ENCODE measurements at places on chromosomes 7 and 10. TPM values are rescaled to one million over a fixed set of nuclear protein-coding genes. Genes with fewer than 3 reads are reported as not detected.

Gene TMEM229A
- 0.26 TPM for total RNA-seq

Gene GALNT17
- total RNA-seq, result 0.38 TPM

Gene SYT15B
- not detected for total RNA-seq

- DNase-seq, result no peak
Measured at GRCh38 chr10:47337310-47337709, 10.9 kb upstream of the RBP3 start.

- DNase-seq, result no peak
Measured at GRCh38 chr7:97390052-97390451, 272.6 kb downstream of the SDHAF3 start.

- no peak for DNase-seq
Measured at GRCh38 chr7:130473876-130474275, 18.0 kb upstream of the MEST start.

- DNase-seq, result no peak
Measured at GRCh38 chr7:131431289-131431688, 103.6 kb downstream of the MKLN1 start.

DNA sequence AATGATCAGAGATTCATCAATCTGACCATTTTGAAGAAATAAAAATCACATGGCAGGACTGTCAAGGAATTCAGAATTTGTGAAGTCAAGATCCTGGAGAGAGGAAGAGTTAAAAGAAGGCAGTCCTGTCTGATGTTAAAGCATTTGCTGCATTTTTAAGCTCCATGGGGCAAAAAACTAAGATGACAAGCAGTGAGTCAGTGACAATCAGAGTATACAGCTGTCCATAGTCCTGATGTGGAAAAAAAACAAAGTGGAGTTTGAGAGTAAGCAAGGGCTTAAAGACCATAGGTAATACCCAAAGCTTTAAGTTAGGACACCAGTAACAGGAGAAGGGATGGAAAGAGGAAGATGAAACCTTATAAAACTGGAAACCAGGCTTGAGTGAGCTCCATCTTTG, 412.7 kb upstream of the ANKRD30A start:
- no peak for DNase-seq

- no peak for DNase-seq
Measured at GRCh38 chr10:11587722-11588259, 23.7 kb downstream of the USP6NL start.

DNA sequence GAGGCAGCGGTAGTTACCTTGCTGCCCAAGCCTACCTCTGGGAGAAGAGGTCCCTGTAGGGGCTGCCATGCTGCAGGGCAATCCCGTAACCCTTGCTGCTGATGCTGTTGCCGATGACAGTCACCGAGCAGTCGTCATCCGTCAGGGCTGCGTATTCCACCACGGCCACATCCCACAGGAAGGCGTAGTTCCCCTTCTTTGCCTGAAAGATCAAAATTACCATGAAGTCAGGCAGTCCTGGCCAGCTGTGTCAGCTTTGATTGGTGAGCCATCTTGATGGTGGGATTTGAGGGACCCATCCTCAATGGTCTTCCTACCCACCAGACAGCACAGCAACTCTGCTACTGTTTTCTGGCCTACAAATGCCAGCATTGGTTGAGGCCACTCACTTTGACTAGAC, 746.8 kb downstream of the GRID1 start:
- DNase-seq, result no peak

DNA sequence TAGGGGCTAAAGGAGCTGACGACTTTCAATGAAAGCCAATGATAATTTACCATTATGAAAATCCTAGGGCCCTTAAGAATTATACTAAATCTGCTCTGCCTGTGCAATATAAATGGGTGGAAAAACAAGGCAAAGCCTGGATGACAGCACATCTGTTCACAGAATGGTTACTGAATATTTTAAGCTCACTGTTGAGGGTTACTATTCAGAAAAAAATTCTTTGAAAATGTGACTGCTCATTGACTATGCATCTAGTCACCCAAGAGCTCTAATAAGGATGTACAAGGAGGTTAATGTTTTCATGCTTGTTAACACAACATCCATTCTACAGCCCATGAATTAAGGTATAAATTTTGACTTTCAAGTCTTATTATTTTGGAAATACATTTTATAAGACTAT, 8.9 kb downstream of the DKK1 start:
- no peak for DNase-seq

- no peak for DNase-seq
Measured at GRCh38 chr10:12869427-12869826, 132.1 kb downstream of the CCDC3 start.

DNA sequence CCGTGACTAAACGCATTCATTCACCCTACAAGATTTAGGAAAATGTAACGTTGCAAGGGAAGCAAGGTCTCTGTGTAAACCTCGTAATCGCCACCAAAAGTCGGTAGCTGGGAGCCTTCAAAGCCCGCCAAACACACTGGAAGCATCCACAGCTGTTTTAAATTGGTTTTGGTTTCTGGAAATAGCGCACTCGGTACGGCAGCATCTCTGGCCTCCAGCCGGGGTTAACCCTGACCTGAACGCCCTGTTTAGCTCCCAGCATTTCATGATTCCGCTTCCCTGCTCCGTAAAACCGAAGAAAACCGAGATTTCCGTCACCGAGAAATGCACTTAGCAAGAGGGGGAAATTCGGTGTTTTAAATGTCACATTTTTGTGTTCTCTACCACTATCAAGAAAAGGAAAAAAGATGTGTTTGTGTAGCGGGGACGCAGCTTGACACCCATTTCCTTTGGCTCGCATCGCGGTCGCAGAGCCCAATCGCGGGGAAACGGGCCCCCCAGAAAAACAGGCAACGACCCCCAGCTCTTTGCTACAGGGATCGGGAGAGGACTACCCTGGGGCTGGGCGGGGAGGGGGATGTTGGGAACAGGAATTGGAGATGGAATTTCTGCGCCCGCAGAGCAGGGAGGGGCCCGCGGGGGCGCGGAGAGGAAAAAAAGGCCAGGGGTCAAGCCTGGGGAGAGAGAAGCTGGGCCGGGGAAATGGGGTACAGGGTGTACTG, 646 bp downstream of the SGCE start:
- peak; percentile 29 for DNase-seq

DNA sequence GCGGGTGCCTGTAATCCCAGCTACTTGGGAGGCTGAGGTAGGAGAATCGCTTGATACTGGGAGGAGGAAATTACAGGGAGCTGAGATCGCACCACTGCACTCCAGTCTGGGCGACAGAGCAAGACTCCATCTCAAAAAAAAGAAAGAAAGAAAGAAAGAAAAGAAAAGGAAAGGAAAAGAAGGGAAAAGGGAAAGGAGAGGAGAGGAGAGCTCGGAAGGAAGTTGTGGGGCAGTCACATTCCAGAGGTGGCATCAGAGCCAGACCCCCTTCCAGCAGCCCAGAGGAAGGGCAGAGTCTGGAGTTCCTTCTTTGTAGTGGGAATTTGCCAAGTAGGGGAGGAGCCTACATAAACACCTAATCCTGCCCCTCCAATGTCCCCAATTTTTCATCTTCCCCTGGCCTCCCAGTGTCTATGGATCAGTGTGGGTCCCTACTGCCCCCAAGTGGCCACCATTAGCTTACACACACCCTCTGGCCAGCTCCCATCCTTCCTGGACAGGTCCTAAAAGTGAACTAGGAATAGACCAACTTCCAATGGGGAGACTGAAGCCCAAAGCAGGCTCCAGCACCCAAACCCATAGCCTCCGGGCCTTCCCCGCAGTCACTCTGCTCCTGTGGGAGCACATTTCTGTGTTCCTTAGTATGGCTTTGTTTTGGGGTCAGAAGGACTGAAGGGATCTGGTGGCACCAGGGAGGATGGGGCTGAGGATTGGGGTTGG, 39.6 kb upstream of the HSPB1 start:
- peak; percentile 69 for DNase-seq

- no peak for DNase-seq
Measured at GRCh38 chr7:138425026-138425425, 35.0 kb upstream of the TRIM24 start.

DNA sequence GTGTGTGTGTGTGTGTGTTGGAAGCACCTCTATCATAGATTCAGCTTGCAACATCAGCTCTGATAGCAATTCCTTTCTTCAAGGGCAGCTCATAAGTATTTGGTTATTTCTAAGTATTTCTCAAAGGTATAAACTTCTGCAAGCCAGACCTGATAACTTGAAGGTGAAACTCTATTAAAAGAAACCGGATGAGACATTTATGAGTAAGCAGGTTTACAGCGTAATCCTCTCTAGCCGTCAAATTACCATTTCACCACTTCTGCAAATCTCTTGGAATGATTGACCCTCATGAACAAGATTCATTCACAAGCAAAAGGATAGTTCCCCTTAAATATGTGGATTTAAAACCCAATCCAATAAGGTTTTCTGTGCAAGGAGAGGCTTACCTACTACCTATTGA, 23.1 kb downstream of the PDE1C start:
- DNase-seq, result no peak
